ENCODE measurements at places on chromosomes 5 and 9.

DNA sequence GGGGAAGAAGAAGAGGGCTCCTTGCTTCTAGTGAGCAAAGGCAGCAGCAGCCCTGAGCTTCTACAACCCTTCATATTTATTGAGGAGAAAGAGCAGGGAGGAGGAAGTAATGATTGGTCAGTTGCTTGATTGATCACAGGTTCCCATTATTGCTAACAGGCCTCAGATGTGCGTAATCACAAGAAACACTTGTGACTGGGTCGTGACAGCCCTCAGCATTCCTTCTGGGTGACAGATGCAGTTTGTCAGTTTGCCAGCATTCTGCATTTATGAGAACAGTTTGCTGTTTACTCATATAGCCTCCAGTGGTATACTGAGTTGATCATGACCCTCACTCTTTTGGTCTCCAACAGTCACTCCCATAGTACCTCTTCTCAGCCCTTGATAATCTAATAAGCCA is 111.5 kb upstream of the TNC start:
- no peak for DNase-seq

GRCh38 chr5:77628840-77629508 is 9.5 kb downstream of the OTP start:
- DNase-seq: no peak

- DNase-seq: no peak
These were observed 2083.0 kb upstream of the ACO1 start for GRCh38 chr9:30301271-30301963.

- no peak for DNase-seq
These were observed 270.5 kb downstream of the NFIB start for GRCh38 chr9:14043483-14043882.

- peak; percentile 42 for DNase-seq
These were observed 831 bp downstream of the KLHL3 start for GRCh38 chr5:137734962-137735554.

GRCh38 chr9:82680179-82680935 is 382.6 kb downstream of the RASEF start:
- no peak for DNase-seq

DNA sequence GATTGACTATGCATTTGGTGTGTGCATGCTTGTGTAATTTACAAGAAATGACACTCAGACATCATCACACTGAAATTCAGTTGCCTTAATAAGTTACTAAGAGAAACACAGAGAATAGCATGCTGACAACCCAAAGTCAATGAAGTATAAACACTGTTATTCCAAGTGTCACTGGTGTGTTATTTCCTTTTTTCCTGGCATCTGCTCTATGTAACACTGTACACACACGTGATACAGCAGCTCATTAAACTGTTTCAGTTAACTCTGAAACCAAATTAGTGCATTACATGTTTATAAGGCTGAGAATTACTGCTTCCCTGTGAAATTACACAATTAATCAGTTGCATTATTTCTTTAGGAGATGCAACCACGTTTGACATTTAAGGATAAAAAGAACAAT is 252.7 kb downstream of the EFNA5 start:
- DNase-seq: no peak

DNA sequence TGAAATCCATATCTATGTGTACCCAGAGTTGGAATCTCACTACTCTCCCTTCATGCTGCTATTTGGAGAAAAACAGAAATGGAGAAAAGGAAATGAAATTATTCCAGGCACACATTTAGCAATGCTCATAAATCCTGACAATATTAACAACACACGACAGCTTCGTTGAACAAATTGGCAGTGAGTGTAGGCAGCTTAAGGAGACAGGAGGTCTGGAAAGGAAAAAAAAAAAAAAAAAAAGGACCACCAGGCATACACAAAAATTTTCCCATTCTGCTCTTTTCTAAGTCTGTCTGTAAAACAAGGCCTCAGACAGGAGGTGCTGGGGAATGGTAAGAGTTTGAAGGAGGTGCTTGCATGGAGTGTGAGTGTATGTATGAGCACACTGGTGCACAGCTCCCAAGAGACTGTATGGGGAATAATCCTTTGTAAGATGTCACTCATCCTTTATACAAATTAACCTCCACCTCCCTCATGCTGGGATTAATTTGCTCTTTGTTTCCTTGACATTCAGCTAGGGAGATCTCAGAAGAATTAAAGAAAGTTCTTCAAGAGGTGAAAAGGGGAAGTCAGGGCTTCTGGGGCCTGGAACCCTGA is 78.9 kb downstream of the ASTN2 start:
- no peak for DNase-seq

DNA sequence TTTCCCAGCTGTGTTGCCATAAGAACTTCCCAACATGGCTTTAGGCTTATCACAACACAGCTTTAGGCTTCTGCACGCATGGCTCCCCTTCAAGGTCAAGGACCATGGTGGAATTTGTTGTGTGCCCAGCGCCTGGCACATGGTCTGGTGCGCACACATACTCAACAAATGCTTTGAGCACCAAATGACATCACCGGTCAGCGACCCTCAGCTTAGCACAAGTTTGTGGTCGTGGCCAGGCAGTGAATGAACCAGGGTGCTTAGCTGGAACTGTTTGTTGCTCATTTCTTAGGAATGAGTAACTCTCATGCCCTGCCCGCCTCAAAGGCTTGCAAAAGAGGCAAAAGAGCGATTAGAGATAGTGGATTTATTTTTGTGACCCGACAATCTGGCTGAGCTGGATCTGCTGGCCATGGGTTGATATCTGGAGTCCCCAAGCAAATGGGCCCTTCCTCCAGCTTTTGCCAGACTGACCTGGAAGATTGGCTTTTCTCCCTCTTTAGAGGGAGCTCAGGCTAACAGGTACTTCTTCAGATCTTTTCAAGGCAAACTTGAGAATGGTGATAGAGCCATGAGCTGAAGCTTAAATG is 58.9 kb downstream of the DAP start:
- DNase-seq: no peak

- no peak for DNase-seq
These were observed 301.2 kb downstream of the PSAT1 start for GRCh38 chr9:78598120-78598519.

Measured in CD4-positive, alpha-beta T cell treated with Interleukin-17A for 4 hours (primary cell).